Stimulated activated CD4-positive, alpha-beta T cell treated with anti-CD3 and anti-CD28 coated beads, TNF-alpha, amount 100 ng/mL, for 4 hours (primary cell): ENCODE measurements at places on chromosomes 13 and 19.

- DNase-seq = no peak
Measured at GRCh38 chr13:113796964-113797676, 38.1 kb downstream of the TMEM255B start.

GRCh38 chr19:33798681-33799111, 2.0 kb downstream of the KCTD15 start:
- no peak for DNase-seq

GRCh38 chr13:38670627-38671026, 16.2 kb upstream of the FREM2 start:
- DNase-seq = no peak

GRCh38 chr13:59658738-59659330, 504.9 kb downstream of the DIAPH3 start:
- DNase-seq = no peak

GRCh38 chr19:5801796-5802619, 2.9 kb upstream of the NRTN start:
- DNase-seq = no peak

- DNase-seq = no peak
Measured at GRCh38 chr19:1156830-1157615, 17.0 kb downstream of the SBNO2 start.

DNA sequence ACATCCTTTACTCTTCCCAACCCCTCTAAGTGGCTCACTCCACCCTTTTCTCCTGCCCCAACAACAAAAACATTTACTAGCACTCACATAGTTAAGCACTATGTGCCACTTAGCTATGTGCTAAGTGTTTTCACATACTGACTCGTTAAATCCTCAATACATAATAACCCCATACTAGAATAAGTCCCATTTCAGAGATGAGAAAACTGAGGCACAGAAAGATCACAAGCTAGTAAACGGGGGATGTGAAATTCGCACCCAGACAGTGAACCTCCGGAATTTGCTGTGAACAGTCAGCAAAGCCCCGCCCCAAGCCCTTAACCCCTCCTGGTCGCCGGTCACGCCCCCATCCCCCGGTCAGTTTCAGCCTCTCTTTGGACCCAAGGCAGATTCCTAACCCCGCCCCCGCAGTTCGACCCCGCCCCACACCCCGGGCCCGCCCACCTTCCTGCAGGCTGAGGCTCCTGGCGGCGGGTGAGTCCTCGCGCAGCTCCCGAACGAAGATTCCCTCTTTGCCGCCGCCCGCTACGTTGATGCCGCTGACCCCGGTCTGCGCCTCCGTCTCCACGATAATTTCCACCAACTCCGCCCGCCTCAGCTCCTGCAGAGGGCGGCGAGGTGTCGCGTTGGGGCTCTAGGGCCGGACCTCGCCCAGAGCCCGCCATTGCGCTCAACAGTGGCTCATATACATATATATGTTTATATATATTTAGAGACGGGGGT, 9.8 kb downstream of the PRX start:
- peak; percentile 50 for DNase-seq

- DNase-seq = no peak
Measured at GRCh38 chr13:85638815-85639393, 160.3 kb downstream of the SLITRK6 start.

DNA sequence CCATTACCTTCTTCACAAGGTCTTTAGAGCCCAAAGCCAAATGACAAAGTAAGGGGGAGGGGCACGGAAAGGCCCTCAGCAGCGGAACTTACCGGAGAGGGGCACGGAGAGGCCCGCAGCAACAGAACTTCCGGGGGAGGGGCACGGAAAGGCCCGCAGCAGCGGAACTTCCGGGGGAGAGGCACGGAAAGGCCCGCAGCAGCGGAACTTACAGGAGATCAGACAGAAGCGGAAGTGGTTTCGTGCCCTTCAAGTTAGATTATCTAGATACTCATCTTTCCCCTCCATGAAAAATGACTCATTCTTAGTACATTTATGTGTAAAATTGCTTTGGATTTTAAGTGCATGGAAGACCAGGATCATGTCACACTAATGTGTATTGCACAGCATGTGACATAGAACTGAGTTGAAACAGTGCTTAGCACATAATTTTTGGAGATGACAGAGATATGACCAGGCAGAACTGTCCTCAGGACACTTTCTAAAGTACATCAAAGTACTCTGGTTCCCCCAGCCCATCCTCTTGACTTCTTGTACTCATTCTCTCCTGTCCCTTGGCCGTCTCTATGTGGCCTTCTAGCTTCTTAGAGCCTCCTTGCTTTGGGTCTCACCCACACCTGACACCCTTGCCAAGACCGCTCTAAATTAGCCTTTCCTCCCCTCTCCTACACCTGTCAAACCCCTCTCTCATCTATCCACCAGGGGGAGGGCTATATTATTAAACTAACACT, 25.7 kb upstream of the TPTE2 start:
- peak; percentile 65 for DNase-seq

- no peak for DNase-seq
Measured at GRCh38 chr13:100128838-100129237, 39.9 kb downstream of the PCCA start.

DNA sequence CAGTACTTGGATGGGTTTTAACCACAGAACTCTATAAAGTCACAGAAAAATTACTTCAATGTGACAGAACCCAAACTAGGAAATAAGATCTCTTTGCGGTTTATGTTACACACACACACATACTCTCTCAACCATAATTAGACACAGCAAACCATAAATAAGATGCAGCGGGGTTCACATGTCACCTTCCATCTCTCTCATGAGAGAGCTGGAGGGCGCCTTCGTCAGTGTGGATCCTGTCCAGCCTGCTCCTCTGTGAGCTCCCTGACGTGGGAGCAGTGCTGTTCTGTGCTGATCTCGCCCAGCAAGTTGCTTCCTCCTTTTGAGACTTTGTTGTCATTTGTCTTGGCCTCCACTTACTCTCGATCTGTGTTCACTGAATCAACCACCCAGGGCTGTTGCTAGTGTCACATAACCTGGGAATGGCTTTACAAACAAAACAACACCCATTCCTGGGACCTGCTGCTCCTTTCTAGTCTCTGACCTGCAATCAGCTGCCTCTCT, 204.9 kb upstream of the KL start:
- DNase-seq = no peak

DNA sequence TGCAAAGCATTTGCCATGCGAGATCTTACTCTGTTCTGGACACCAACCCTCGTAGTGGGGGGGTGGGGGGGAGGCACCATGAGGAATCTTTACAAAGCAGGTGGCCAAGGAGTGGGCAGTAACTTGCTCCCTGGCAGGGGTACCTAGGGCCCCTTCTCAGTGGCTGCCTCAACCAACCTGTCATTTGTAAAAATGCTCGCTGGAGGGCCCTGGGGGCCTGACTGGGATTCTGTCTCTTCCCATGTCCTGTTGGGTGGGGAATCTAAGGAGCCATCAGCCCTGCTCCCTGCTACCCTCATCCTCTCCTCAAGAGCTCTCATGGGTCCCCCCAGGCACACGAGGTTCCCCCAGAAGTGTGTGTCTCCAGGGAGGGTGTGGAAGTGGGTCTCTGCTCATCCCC, 1.5 kb downstream of the KCNN1 start:
- no peak for DNase-seq

- DNase-seq = no peak
Measured at GRCh38 chr13:33537026-33537425, 251.5 kb upstream of the STARD13 start.

DNA sequence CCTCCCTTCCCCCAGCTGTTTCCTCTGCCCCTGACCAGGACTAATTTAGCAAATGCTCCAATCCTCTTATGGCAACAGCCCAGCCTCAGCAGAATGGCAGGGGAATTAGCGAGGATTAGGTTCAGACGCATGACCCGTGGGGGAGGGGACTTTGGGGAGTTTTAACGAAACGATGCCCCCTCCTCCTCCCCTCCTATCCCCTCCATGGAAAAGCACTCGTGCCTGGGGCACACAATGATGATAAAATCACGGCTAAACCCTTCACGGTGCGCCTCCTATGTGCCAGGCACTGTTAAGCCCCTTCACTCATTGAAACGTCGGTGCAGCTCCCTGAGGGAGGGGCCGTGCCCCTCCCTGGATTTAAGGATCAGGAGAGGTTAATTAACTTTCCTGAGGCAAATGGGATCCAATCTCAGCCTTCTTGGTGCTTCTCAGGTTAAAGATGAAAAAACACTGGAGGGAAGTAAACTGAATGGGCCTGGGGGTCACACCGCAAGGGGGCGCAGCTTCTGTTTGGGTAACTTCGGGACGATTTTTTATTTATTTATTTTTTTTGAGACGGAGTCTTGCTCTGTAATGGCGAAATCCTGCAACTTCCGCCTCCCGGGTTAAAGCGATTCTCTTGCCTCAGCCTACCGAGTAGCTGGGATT, 10.1 kb upstream of the TPRX2 start:
- no peak for DNase-seq

- no peak for DNase-seq
Measured at GRCh38 chr19:57269515-57270250, 10.6 kb upstream of the ZNF460 start.

GRCh38 chr19:34066007-34066643, 106.2 kb upstream of the LSM14A start:
- no peak for DNase-seq

DNA sequence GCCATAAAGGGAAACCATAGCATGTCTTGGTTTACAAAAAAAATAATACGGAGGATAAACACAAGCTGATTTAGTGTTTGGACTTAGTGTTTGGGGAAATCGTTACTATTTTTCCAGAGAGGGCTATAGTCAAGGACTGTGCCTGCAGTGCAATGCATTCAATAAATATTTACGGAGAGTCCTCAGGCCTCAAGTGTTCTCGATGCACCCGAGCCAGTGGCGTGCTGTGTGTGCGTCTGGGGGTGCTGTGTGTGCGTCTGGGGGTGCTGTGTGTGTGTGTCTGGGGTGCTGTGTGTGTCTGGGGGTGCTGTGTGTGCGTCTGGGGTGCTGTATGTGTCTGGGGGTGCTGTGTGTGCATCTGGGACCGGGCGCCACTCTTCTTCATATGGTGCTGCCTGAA, 71.7 kb upstream of the GTF3A start:
- no peak for DNase-seq

GRCh38 chr19:7545904-7546303, 10.4 kb downstream of the PNPLA6 start:
- no peak for DNase-seq

DNA sequence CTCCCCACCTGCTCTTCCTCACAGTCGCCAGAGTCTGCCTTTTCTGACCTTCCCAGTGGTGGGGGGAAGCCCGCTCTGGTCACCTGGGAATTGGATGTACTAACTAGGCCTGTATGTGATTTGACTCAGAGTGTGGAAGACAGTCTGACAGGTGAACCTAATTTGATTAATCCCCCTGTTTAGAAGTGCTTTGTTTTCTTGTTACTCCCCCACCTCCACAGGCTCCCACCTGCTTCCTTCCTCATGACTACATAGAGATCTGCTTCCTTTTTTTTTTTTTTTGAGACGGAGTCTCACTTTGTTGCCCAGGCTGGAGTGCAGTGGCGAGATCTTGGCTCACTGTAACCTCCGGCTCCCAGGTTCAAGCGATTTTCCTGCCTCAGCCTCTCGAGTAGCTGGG, 44.0 kb downstream of the COG3 start:
- DNase-seq = no peak

DNA sequence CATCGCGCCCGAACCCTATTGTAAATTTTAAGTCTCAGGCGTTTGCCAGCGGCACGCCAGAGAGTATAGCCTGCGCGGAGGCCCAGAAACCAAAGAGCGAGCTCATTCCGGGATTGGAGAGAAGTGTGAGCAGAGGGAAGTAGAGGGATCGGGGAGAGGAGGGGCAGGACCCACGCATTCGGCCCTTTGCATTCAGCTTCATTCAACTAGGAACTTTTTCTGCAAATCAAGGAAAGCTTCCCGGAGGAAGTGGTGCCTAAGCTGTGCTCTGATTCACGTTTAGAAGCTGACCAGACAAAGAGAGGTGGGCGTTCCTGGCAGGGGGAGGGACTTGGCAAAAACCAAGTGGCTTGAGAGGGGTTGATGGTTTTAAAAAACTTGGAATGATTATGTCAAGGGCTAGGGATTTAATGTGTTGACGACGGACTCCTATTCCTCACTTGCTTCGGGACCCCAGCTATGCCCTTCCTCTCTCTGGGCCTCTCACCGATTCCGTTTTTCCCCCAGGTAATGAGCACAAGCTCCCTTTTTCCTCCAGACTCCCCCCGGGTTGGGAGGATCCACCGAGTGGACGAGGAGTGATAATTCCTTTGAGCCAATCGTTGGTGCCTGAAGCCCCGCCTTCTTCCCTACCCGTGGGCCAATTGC, 811 bp upstream of the PRMT1 start:
- no peak for DNase-seq

GRCh38 chr19:29715701-29716581, 880 bp upstream of the C19orf12 start:
- no peak for DNase-seq

DNA sequence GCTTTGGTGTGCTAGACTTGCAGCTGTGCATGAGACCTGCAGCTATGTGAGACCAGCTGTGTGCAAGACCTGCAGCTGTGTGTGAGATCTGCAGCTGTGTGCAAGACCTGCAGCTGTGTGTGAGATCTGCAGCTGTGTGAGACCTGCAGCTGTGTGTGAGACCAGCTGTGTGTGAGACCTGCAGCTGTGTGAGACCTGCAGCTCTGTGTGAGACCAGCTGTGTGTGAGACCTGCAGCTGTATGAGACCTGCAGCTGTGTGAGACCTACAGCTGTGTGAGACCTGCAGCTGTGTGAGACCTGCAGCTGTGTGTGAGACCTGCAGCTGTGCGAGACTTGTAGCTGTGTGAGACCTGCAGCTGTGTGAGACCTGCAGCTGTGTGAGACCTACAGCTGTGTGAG, 6.7 kb upstream of the DCUN1D2 start:
- DNase-seq = no peak

GRCh38 chr13:73913751-73914518, 220.3 kb downstream of the KLF12 start:
- no peak for DNase-seq

DNA sequence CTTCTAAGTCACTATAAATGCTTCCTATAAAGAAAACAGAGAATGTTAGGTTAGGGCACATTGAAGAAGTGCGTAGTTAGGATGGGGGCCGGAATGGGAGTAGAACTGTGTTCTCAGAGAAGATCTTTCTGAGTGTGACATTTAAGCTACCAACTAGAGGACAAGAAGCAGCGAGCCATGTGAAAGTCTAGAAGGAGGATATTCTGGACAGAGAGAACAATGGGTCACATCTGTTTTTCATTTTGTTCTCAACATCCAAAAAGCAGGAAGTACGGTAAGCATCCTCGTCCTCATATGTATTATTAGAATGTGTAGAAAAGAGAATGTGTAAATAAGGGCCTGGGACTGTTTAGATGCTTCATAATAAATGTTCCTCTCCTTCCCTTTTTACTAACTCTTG, 44.5 kb upstream of the PARP4 start:
- DNase-seq = no peak

GRCh38 chr19:14015524-14016035, 9.5 kb upstream of the RFX1 start:
- DNase-seq = no peak

- DNase-seq = no peak
Measured at GRCh38 chr19:18046059-18046718, 38.2 kb downstream of the ARRDC2 start.
